ENCODE measurements at places on chromosomes 6 and 20.

- peak; percentile 58 for DNase-seq
These were observed 25.7 kb downstream of the HMGN3 start for GRCh38 chr6:79208816-79209215.

- DNase-seq, result no peak
These were observed 396.2 kb downstream of the EPM2A start for GRCh38 chr6:145339089-145339488.

GRCh38 chr6:30684386-30685156 is 1.9 kb downstream of the PPP1R18 start:
- peak; percentile 62 for DNase-seq

- DNase-seq, result no peak
These were observed 718.9 kb downstream of the EPHA7 start for GRCh38 chr6:92700411-92700810.

DNA sequence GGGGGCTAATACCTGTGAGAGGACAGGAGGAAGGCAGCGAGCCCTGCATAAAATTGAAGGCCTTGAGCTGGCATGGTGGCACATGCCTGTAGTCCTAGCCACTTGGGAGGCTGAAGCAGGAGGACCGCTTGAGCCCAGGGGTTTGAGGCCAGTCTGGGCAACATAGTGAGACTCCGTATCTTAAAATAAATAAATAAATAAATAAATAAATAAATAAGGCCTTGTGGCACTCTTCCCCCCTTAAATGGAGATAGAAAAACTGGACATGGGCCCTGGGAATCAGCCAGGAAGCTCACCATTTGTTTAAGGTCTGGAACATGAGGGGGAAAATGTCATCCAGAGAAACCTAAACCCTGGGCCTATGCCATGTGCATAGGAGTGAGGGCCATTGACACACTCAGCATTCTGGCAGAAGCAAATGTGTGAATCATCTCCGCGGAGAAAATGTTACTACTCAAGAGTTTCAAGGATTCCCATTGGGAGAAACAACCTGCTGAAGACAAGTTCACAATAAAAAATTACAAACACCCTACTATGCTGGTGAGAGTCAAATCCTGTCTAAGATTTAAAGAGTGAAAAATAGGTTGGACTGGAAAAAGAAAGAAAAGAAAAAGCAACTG is 51.9 kb upstream of the UBR2 start:
- DNase-seq, result no peak

DNA sequence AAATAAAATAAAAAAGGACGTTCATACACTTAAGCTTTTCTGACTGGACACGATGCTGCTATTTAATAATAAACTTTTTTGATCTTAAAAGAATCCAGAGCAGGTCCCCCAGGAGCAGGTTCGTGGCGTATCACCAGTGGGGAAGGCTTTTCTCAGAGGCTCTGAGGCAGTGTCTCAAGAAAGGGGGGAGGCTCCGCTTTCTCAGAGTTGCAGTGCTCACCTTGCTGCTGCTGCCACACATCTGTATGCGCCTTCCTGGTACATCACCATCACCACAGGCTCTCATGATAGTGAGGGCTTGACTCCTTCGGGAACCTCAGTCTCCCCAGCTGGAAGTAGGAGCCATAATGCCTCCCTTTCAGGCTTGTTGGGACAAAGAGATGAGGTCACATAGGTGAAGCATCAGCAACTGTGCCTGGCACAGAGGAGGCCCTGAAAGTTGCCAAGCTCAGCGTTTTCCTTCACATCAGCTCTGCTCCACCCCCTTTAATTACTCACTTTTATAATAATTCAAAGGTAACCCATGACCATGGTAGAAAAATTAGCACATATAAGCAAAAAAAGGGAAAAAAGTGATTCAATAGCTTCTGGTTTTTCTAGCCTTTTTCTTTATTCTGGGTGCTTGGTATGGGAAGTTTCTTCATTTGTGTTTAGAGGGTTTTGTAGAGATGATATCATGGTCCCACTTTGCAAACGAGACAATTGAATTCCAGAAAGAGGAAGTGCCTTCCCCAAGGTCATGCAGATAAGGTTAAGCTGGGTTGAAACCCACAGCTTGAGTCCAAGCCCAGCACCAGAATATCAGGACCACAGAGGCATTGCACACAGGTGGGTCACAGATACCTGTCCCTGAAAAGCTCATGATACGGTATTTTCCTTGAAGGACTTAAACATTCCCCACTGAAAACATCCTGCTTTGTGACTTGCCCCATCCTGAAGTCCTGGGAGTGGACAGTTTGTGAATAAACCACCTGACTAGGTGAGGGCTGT is 24.5 kb downstream of the SRSF3 start:
- peak; percentile 71 for DNase-seq

DNA sequence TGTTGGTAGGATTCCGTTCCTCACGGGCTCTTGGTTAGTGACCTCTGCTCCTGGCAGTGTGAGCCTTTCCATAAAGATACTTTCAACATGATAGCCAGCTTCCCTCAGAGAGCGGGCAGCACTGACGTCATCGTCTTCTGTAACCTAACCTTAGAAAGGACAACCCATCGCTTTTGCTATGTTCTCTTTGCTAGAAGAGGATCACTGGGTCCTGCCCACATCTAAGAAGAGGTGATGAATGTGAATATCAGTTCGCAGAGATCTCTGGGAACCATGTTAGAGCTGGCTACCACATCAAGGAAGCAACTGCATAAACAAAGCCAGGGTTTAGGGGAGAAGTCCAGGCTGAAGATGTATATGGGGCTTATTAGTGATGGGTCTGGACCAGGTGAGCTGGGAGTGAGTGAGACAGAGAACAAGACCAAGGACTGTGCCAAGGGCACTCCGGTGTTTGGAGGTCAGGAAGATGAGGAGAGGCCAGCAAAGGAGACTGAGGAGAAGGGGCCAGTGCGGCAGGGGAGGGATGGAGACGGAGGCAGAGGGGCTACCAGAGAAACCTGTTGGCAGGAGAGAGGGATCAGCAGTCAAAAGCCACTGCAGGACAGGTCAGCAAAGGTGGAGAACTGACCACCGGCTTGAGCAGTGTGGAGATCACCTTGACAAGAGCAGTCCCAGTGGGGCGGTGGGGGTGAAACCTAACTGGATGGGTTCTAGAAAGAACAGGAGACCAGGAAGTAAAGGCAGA is 39.7 kb downstream of the PIM1 start:
- no peak for DNase-seq

DNA sequence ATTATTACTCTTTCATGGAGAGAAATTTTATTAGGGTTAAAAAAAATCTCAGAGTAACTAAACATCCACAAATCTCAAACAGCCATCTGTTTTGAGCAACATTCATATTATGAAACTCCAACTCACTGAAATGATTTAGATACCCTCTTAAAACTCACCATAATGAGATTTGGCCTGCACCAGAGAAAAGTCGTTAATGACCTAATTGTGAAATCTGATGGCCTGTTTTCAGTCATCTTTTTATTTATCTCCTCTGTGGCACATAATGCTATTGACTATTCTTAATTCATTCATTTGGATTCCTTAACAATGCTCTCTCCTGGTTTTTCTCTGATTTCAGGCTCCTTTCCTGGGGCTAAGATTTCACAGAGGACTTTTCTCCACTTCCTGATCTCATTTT is 192.7 kb downstream of the RNF144B start:
- no peak for DNase-seq

- peak; percentile 78 for DNase-seq
These were observed 352.4 kb downstream of the UTRN start for GRCh38 chr6:144637541-144637940.

DNA sequence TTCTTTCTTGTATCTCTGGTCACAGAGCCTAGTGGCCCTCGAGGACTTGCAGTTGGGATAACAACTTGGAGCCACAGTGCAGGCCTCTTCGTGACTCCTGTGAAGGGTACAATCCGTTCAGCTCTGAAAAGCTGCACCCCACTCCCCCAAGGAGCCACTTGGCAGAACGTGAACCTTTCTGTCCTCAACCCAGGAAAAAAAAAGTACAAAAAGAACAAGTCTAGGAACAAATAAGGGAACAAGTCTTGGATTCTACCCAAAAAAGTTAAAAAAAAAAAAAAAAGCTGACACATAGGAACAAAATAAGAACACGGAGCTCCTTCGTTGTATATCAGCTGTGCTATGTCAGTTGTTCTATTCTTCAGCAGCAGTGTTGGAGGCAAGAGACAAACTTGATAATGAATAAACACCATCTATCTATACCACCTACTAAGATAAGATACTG is 77.9 kb upstream of the TULP1 start:
- no peak for DNase-seq

DNA sequence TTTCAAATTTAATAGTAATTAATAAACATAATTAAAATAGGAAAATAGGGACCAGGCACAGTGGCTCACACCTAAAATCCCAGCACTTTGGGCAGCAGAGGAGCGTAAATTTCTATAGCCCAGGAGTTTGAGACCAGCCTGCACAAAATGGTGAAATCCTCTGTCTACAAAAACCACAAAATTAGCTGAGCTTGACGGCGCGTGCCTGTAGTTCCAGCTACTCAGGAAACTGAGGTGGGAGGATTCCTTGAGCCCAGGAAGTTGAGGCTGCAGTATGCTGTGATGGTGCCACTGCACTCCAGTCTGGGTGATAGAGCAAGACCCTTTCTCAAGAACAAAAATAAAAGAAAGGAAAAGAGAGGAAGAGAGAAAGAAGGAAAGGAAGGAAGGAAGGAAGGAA is 1387.0 kb upstream of the ADGRB3 start:
- no peak for DNase-seq

DNA sequence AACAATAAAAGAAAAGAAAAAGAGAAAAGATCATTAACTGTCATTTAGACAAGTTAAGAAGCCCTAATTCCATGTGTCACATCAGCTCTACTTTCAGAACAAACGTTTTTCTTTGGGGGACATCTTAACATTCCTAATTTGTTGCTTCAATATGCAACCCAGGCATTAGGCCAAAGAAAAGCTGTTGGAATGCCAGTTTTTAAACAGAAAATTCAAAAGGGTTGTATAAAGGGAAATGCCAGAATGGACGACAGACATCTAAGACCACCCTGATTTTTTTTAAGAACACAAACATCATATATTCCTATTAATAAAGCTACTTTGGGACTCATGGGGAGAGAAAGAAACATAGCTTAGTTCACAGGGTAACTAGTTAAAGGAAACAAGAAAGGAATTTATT is 315.0 kb downstream of the GMDS start:
- DNase-seq, result no peak

GRCh38 chr6:118893064-118893806 is 717 bp upstream of the ASF1A start:
- DNase-seq, result peak; percentile 32

GRCh38 chr6:104789770-104790190 is 69.9 kb downstream of the HACE1 start:
- DNase-seq, result peak; percentile 60

DNA sequence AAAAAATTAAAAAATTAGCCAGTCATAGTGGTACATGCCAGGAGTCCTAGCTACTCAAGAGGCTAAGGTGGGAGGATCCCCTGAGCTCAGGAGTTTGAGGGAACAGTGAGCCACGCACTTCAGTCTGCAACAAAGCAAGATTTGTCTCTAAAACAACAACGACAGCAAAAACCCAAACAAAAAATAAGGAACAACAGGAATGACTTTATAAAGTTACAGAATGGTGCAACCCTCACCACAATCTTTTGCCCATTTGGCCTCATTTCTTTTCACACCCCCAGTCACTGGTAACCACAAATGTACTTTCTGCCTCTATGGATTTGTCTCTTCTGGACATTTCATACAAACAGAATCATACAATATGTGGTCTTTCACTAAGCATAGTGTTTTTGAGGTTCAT is 16.7 kb upstream of the ZFAND3 start:
- DNase-seq, result peak; percentile 76

- DNase-seq, result no peak
These were observed 6.1 kb downstream of the UQCC2 start for GRCh38 chr6:33705268-33705885.

DNA sequence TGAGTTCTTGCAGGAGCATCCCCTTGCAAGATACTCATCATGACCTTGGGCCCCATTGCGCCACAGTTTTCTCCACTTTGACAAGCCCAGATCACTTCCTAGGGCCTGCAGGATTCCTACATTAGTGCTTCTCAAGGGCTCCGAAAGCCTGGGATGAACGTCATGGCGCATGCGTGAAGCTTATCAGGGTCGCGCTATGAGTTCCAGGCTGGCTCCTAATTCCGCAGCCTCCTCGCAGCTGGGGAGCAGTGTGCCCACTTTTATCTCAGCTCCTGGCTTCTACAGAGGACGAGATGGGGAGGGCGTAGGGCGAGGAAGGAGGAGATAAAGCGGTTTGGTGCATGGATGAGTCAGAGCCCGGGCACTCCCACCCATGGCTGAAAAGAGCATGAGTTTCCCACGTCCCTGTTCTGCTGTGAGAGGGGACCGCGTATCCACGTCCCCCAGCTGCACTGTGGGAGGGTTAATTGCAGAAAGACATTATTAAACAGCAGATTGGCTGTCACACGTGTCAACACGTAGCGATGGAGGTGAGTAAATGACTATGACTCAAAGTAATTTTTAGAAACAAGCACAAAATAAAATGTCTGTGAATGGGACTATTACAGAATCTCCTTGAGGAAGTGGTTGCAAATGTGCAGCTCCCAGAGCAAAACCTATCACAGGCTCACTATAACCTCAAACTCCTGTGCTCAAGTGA is 72.9 kb upstream of the DSP start:
- peak; percentile 75 for DNase-seq

DNA sequence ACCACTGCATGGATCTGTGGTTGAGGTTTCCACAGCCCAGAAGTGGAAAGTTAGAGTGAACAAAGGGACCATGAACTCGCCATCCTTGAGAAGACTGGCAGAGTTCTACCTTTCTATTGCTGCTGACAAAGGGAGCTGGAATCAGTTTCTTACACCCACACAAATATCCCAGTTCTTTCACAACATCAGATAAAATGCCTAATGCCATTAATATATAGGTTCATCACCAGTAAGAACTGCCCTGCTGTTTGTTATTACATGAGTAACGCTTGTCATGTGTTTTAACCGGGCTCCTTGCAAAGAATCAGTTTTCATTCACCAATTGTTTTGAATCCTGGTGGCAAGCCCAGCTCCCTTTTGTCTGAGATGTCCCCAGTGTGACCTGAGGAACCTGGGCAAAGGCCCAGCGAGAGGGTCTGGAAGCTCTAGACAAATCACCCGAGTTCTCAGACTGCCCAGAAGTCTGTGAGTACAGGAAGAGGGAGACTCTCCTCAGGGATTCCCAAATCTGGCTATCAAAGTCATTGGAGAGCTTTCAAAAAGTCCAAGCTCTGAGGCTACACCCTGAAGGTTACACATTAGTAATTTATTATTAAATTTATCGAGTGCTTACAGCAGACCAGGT is 7.5 kb upstream of the CD164 start:
- DNase-seq, result no peak

DNA sequence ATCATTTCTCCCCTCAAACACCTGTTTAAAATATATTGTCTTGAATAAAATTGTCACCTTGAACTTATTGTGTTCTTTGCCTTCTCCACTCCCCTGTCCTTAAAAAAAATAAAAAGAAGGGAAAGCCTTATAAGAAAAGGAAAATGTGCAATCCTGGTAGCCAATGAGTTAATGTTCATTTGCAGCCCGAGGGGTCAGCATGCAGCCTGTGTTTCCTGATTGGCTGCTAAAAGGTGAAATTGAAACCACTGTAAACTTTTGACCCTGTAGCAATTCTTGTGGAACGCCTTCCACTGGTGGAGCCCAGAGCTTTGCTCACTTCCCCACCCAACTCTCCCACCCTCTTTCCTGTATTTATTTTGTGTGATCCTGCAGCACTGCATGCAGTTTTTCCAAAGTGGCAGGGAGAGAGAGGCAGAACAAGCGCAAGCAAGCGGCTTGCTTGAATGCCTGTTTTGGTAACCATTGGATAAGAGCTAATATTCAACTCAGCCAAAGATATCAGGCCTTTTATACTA is 74.9 kb downstream of the NCOA3 start:
- DNase-seq, result peak; percentile 76

GRCh38 chr6:40520678-40521077 is 66.5 kb downstream of the LRFN2 start:
- no peak for DNase-seq
